ENCODE measurements at places on chromosomes 13 and 19. TPM values are rescaled to one million over a fixed set of nuclear protein-coding genes. Genes with fewer than 3 reads are reported as not detected.

SPINT2 gene
- total RNA-seq = 14.3 TPM

URAD gene
- not detected for total RNA-seq

KLF2 gene
- total RNA-seq = 35.3 TPM

CEACAM20 gene
- total RNA-seq = 0.36 TPM

ZNF99 gene
- total RNA-seq = 0.14 TPM

GNA15 gene
- 6.0 TPM for total RNA-seq

Data from sigmoid colon (tissue), 7 donors.